H4 (cell line): ENCODE measurements at places on chromosomes 1 and 21. TPM values are rescaled to one million over a fixed set of nuclear protein-coding genes. Genes with fewer than 3 reads are reported as not detected.

DNA sequence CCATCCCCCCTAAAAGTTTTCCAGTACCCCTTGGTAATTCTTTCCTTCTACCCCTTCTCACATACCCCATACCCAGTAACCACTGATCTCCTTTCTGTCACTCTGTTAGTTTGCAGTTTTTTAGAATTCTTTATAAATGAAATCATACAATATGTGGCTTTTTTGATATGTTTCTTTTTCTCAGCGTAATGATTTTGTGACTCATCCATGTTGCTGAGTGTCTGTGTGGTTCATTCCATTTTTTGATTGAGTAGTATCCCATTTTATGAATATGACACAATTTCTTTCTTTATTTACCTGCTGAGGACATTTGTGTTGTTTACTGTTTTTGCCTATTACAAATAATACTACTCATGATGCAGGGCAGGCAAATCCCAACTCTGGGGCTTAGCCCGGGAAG is 1605.3 kb downstream of the BRINP3 start:
- DNase-seq: no peak

- peak; percentile 97 for DNase-seq
Observed at GRCh38 chr1:23799570-23800399, 769 bp downstream of the GALE start.

DNA sequence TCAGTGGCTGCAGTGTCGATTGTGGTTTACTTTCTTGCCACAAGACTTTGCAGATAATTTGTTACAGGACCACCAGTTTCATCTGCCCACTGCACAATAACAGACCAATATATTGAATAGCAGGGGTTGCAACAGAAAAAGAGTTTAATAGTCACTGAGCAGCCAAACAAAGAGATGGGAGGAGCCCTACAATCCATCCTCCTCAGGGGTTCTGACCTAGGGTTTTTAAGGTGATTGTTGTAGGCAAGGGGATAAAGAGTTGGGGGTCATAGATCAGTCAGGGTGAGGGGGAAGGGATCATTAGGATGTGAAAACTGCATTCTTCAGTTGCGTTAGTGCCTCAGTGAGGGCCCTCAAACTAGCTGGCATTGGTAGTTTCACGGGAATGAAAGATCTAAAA is 110.7 kb upstream of the OLFM3 start:
- DNase-seq: no peak

DNA sequence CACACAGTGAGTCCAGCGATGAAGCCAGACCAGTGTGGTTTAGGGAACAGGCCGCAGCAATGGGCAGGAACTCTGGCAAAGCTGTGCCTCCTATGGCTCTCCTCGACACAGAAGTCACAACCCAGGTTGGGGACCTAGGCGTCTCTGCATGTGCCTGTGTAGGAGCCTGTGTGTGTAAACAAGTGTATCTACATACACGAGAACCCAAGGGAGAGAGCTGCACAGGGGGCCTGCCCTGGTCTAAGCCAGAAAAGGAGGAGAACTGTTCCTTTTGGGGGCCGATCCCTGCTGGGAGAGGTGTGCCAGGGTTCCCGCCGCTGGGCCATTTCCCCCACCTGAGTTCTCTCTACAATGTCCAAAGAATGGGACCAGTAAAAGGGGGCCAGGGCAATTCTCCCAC is 56.0 kb downstream of the CD247 start:
- no peak for DNase-seq

AMY1A gene
- not detected in 2 replicates for total RNA-seq

CLCA1 gene
- total RNA-seq: not detected in 2 replicates

GRCh38 chr1:41835485-41835884 is 83.2 kb downstream of the HIVEP3 start:
- DNase-seq: no peak

- no peak for DNase-seq
Observed at GRCh38 chr1:51523931-51524330, 4.9 kb upstream of the EPS15 start.

COL11A1 gene
- 0.47 and 12.0 TPM in 2 replicates for total RNA-seq
